ENCODE measurements at places on chromosomes 5 and 9.

DNA sequence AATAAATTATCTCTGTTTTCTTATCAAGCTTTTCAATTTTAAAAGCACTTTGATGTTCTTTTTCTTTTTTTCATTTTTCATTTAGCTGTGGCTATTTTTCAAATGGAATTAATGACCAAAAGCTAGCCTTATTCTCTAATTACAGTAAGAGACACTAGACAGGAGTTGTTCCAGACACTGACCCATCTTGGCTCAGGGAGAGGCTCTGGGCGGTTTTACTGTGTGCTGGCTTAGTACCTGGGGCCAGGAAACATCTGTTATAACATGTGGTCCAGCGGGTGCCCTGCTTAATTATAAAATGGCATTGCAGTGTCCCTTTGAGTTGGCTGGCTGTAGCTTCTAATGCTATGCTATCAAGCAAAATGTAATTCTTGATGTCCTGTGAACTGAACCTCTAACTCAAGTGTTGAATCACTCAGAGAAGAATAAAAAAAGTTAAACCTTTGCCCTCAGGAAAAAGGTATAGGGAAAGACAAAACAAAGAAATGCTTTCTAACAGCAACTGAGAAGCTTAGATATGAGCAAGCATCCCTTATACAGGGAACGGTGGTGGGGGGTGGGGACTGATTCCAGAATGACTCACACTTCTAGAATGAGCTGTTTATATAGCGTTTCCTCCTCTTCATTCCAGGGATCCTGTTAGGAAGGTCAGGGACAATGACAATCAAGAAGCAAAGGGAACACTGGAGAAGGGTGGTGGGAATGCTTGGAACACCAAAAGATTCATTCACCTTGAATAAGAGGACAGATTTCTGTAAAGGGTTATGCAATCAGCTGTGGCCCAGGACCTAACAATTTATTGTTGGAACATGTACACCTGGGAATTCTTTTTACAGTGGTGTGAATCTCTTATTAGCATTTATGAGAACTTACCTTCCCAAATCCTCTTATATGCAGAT, 58.7 kb upstream of the NFIB start:
- DNase-seq = no peak

DNA sequence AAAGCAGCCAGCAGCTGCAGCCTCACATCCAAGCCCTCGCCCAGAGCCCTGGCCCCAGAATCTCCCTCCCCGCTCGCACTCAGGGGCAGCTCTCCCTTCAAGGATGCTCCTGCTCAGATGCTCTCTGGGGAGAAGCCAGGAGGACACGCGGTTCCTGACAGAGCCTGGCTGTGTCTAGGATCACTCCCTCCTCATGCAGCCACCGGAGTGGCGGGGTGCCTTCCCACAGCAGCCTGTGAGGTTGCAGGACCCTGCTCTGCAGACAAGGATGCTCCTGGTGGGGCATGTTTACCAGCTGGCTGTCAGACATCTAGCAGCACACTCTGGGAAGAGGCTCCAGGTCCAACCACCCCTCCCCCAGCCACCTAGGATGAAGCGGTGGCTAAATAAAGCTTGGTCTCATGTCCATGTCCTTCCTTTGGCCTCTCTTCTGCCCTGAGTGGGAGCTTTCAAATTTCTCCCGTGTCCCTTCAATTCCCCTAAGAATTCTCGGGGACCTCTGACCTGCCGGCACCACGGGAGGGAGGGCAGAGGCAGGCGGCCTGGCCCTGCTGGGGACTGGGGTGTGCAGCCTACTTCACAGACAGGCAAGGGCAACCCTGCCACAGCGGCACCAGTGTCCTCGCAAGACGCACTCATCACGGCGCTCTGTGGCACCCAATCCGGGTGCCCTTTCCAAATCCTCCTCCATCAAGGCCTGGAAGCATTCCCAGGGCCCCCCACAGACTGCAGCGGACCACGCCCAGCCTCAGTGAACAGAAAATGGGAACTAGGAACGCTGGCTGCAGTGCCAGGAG, 88.3 kb upstream of the SARDH start:
- DNase-seq = no peak

DNA sequence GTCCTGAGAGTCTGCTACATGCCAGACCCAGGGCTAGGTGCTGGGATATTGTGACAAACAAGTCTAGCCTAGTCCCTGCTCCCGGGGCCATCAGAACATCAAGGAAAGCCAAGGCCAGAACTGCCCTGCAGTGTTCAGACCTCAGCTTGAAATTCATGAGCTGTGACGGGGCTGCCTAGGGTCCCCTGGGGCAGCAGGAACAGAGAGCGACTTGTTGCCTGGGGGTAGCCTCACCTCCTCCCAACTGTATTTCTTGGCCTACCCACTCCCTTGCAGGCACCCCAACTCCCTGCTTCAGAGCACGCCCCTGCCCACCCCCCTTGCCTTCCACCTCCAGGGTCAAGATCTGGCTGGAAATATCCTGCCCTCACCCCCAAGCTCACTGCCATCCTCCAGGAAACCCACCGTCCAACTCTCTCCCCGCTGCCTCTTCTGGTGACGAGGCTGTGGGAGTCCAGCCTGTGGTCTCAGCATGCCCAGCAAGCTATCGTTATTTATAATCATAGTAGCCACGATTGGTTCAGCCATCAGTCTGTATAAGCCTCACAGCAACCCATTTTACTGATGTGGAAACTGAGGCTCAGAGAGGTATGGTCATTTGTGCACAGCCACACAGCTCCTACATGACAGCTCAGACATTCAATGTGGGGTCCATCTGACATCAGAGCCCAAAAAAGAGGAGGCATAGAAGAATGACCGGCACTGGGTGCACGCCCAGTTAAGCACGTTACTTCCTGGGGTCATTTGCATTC, 10.7 kb downstream of the DNM1 start:
- no peak for DNase-seq

DNA sequence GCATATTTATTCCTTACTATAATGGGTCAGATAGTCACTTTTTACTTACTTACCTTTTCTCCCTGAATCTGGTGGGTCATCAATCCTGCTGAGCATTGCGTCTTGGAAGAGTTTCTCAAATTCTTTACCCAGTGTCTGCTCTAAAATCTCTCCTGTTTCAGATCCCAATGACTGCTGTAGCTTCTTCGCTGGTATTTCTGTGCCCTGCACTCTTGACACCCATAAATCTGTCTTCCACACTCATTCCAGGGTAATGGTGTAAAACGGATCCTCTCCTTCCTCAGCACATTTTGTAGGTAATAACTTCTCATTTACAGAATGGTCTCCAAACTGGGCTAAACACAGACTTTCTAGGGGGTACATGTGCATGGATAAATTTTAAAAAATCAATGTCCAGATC, 407.4 kb downstream of the DMAC1 start:
- no peak for DNase-seq

GRCh38 chr9:12775679-12776512, 1.1 kb downstream of the LURAP1L start:
- DNase-seq = no peak

- no peak for DNase-seq
Observed at GRCh38 chr5:148125641-148126040, 42.7 kb upstream of the SPINK14 start.

- no peak for DNase-seq
Observed at GRCh38 chr5:137220523-137220927, 278.6 kb downstream of the SPOCK1 start.

DNA sequence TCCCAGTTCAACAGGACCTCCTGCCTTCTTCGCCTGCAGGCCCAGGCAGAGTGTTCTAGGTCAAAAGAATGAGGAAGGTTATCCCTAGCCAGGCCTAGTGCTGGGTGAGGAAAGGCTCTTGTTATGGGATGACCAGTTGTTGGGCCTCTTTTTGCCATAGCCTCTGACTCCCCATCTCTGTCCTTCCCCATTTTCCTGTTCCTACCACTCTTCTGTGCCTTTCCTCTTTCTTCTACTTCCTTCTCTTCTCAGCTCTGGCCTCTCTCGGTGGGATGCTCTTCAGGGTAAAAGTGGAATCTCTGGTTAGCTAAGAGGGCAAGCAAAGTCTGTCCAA, 1.2 kb upstream of the PCDH1 start:
- no peak for DNase-seq

- DNase-seq = no peak
Observed at GRCh38 chr5:155726267-155726666, 600.7 kb upstream of the SGCD start.

GRCh38 chr5:150278046-150278730, 11.4 kb downstream of the CAMK2A start:
- DNase-seq = no peak

All from CD4-positive, alpha-beta T cell treated with Interleukin-17A for 1 hour (primary cell).